H9 (cell line): ENCODE measurements at places on chromosomes 3 and 15.

DNA sequence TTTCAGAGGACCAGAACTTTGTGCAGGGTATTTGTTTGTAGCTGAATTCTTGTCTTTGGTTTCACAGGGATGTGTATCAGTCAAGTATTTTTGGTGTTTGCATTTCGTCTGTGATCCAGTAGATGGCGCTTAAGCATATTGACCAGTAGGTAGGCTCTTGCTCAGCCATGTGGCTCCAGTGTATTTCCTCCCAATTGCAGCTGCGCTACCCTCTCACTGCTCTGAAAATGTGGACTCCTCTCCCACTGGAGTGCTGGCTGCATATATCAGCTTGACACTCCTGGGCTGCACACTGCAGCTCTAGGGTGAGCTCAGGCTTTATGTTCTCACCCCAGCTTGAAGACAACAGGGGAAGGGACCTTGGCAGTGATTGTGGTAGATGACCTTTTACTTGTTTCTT, 1264.3 kb upstream of the ALCAM start:
- peak; percentile 64 for DNase-seq

- DNase-seq: no peak
Measured at GRCh38 chr3:140573011-140573410, 104.9 kb upstream of the TRIM42 start.

DNA sequence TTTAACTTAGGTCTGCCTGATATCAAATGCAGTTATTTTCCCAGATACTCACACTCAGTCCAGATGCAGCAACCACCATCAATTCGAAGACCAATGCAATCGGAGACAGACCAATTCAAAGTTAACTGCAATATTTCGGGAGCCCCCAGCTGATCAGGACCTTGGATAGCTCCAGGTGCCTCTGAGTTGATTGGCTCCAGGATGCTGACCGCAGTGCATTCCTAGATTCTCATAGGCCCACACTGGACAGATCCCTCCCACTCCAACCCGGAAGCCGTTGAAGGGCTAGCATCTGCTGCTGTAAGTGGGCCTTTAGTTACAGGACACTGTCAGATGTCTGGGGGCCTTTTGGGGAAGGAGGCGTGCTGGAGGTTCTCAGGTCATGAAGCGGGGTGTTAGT, 89.5 kb upstream of the ATP2B2 start:
- DNase-seq: peak; percentile 90

GRCh38 chr3:190096345-190096744, 24.4 kb downstream of the P3H2 start:
- no peak for DNase-seq
